Fibroblast of skin of right quadriceps (primary cell): ENCODE measurements at places on chromosomes 2 and 18.

GRCh38 chr2:130873700-130874346, 37.1 kb downstream of the ARHGEF4 start:
- DNase-seq: peak; percentile 54

DNA sequence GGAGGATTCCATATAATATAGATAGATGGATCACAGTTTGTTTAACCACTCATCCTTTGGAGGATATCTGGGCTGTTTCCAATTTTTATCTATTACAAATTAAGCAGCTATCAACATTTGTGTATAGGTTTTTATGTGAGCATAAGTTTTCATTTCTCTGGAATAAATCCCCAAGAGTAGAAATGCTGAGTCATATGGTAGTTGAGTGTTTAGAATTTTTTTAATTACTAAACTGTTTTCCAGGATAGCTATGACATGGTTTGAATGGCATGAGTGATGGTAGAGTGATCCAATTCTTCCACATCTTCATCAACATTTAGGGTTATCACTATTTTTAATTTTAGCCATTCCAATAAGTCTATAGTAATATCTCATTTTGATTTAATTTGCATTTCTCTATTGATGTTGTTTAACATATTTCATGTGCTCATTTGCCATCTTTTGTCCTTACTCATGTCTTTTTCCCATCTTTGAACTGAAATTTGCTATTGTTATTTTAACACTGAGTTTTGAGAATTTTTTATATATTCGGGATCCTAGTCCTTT, 31.4 kb downstream of the ABCB11 start:
- DNase-seq: no peak

DNA sequence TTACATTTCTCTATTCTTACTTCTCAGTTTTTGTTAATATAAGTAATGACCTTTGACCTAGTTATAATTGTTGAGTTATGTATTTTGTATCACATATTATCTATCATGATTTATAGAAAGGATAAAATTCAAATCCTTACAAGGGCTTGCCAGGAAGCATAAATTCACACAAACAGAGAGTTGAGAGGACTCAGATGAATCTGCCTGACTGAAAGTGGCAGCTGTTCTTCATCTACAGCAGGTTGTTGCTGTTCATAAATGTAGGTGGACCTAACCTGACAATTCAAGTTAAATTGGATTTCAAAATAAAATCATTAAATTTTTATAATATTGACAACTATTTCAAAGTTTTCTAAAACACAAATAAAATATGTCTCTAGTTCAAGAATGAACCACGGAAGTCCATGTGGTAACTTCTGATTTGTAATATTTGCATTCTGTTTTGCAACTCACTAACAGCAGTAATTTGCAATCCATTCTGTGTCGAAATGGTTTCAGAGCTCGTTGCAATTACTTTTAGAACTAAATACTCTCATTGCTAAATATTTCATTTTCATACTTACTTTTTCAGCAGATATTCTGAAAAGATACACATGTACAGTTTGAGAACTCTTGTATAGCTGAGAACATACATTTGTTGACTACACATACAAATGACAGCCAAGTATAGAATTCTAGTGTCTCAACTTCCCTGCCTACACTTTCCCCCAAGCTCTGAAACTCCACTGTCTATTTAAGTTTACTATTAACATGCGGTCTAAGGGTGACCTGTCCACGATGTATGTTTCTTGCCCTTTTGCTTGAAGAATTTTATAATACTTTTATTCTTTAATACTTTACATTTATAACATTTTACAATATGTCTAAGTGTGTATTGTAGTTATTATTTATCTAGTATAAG, 25.7 kb downstream of the SCN7A start:
- no peak for DNase-seq

GRCh38 chr2:163600801-163601200, 135.0 kb downstream of the FIGN start:
- peak; percentile 54 for DNase-seq

DNA sequence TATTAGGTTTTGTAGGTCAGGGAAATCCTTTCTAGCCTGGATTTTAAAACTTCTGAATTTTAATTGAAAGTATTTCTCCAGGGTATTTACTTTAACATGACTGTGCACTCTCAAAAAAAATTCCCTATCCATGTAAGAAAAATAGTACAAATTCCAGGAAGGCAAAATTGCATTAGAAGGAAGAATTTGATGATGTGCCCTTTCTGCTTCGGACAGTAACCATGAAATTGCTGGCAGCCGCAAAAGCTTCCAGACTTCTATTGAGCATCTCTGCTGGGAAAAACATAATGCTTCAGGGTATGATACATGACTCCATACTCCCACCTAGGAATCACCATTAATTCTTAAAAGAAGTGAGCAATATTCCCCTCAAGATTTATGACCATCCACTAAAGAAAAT, 17.2 kb upstream of the KLF7 start:
- peak; percentile 62 for DNase-seq

- no peak for DNase-seq
Observed at GRCh38 chr2:118146315-118147283, 58.3 kb downstream of the INSIG2 start.

DNA sequence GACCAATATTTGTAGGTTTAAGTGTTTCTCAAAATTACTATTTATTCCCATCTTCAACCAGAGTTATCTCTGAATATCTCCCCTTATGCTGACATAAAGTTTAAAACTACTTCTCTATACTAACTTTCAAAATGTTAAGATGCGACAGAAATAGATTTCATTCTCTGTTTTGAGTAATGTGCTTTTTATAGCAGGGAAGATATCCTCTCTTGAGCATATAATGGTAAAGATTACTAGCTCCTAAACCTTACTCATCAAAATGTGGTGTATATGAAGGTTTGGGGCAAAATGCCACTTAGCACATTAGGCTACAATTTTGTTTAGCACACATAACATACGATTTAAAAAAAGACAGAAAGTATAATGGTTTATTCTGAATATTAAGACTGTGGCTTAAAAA, 54.4 kb downstream of the CWC22 start:
- DNase-seq: no peak

DNA sequence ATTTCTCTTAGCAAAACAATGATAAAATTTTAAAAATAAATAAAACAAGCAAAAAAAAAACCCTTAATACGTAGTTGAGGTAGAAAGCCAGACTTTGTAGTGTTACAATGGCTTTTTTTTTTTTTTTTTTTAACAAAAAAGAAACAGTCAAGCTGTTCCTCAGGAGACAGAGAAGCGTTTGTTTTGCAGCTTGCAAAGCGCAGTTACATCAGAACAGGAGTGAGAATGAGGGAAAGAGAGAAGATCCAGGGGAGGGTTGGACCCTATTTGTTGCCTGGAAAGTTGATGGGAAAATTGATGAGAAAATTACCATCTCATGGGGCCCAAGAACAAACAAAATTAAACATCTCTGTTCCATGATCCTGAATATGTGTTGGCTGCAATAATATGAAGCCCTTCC, 146.5 kb downstream of the NETO1 start:
- DNase-seq: no peak

DNA sequence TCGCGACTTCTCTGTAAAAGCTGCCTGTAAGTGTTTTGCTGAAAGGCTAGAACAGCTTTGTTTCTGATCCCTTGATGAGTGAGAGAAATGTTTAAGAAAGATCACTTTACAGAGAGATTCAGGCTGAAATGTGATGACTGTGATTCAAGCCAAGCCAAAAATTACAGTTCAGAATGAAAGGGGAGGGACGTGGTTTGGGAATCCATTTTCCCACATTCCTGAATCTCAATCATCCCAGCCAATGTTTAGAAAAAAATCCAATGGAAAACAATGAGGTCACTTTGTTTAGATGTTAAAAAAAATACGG, 416.7 kb downstream of the ARHGAP15 start:
- DNase-seq: peak; percentile 76

GRCh38 chr2:52473526-52473925, 1294.1 kb upstream of the CHAC2 start:
- DNase-seq: no peak
